ENCODE measurements at places on chromosomes 7 and 10.

DNA sequence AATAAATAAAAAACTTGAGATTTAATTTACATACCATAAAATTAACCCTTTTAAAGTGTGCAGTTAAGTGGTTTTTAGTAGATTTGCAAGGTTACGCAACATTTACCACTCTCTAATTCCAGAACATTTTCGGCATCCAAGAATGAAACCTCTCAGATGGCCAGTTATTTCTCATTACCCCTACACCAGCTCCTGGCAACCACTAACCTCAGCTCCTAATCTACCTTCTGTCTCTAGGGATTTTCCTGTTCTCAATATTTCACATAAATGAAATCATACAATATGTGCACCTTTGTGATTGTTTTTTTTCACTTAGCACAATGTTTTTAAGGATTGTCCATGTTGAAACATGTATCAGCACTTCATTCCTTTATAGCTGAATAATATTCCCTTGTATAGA is 45.1 kb downstream of the INPP5F start:
- no peak for DNase-seq

DNA sequence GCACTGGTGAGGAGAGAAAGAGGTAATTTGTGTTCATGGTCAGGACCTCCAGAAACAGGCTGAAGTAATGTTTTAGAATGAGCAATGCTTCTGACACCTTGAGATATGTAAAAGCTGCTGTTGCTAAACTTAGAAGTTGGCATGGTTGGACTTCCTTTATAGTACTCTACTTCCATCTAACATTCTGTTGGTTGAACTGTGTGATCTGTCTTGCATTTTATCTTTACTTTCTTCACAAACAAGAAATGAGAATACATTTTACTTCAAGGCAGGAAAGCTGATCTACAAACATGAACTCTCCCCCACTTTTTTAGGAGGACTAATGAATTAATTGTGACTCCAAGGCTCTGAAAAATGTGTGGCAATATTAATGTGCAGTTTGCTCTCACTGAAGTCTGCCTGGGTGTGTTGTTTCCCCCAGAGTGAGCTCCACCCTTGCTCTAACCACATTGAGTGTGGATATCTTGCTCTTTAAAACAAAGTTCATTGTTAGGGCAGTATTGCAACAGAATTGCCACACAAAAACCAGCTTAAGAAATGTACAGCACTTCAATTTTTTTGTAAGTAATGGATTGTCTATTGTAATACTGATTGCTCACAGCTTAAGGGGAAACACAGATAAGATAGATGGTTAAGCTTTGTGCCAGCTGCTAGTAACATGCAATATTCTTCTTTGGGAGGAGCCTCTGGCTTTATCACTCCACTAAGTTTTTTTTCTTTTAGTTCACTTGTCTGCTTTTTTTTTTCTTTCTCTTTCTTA is 69.0 kb downstream of the ADD3 start:
- DNase-seq = no peak

- peak; percentile 56 for DNase-seq
Observed at GRCh38 chr10:18140957-18141845, 977 bp downstream of the CACNB2 start.

DNA sequence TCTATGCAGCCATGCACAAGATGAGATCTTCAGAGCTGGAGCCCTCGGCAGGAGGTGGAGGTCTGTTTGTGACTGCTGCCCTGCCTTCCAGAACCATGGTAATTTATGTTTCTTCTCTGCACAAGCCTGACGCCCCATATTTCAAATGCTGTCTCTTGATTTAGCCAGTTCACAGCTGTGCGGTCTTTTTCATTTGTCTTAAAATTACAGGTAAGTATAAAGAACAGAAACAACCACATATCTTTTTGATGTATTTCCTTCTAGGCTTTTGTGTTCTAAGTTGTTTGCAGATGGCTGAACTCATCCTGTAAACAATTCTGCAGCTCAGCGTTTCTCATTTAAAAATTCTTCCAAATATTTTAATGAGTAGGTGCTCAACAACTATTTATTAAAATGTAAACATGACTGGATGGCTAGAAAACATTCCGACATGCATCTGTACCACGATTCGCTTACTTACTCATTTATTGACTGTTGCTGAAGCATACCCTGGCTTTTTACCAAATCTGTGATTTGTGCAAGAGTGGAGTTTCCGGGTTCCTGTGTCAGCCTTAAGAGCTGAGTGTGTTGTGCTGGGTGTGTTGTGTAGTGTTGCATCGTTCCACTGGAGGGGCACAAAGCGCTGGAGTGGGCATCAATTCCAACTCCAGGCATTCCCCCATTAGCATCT is 58.9 kb downstream of the PIP4K2A start:
- no peak for DNase-seq

- no peak for DNase-seq
Observed at GRCh38 chr10:6153845-6154244, 48.9 kb upstream of the PFKFB3 start.

Measured in ELF-1 (cell line).